ENCODE measurements at places on chromosomes 4 and X. TPM values are rescaled to one million over a fixed set of nuclear protein-coding genes. Genes with fewer than 3 reads are reported as not detected.

DNA sequence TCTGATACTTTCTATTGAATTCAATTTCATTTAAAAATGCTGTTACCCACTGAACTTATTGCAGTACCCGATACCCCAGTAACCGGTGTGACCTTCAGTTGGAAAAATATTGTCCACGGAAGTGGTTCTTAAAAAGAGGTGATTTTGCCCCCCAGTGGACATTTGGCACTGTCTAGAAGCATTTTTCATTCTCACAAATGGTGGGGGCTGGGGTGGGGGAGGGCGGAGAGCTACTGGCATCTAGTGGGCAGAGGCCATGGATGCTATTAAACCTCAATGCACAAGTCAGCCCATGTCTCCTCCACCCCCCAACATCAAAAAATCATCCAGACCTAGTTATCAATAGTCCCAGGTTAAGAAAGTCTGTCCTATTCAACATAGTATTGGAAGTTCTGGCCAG is 19.6 kb upstream of the CHM start:
- DNase-seq = no peak

GRCh38 chr4:75848891-75849290 is 53.4 kb downstream of the PPEF2 start:
- peak; percentile 76 for DNase-seq

- DNase-seq = peak; percentile 59
Measured at GRCh38 chr4:132333724-132334047, 815.4 kb upstream of the PCDH10 start.

GRCh38 chr4:68683034-68683433 is 12.6 kb upstream of the UGT2B15 start:
- DNase-seq = no peak

GRCh38 chr4:19829101-19829500 is 422.6 kb upstream of the SLIT2 start:
- DNase-seq = peak; percentile 28

DNA sequence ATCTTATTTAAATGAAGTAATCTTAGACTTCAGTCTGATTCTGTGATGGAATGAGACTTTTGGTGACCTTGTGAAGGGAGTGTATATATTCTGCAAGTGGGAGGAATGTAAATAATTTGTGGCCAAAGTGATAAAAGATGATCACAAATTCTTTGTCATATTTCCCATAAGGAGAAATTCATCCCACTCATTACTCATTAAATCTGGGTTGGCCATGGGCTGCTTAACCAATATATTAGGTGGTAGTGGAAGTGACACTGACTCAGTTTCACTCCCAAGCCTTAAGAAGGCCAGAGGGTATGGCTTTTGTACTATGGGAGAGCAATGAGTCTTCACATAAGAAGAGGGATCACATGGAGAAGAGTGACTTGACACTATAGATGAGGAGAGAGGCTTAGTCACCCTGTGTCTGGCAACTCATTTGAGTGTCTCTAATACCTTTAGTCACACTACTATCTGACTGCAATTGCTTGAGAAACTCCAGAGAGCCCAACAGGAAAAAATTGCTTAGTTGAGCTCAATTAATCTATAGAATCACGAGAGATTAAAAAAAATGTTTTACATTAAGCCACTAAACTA is 408.2 kb upstream of the PITX2 start:
- no peak for DNase-seq

DNA sequence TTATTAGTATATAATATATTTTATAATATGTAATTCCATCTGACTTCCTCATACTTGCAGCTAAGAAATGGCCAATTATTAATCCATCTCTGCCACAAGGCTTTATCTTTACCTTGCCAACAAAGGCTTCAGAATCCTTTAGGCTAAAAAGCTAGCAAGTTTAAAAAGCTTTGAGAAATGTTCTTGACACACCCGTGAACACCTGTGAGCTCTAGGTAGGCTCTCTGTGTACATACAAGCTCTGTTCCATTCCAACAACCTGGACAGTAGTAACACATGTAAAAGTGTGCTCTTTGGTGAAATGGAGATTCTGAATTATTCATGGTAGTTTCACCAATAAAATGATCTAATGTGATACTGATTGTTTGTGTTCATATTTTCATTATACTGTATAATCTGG is 49.7 kb upstream of the USP9X start:
- DNase-seq = no peak

DNA sequence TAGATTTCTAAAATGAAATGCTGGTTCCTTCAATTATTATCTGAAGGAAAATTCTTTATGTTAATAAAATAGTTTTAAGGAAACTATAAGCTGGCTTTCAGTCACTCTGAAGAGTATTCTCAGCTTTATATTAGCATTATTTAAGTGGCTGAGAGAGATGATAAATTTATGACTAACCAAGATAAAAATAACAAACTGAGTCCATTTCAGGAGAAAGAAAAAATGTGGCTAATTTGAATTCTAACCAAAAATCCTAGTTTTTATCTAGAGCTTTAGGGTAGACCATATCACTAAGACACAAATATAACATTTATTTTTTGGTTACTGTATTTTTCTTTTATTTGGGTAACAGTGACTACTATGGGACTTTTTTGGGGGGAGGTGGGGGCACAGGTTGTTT is 59.4 kb upstream of the NAP1L5 start:
- DNase-seq = peak; percentile 36

GRCh38 chr4:19195696-19196095 is 1056.0 kb upstream of the SLIT2 start:
- DNase-seq = no peak

GRCh38 chrX:10239611-10240064 is 82.9 kb downstream of the CLCN4 start:
- DNase-seq = peak; percentile 71

GRCh38 chrX:35842674-35843073 is 44.5 kb downstream of the MAGEB16 start:
- no peak for DNase-seq

GRCh38 chr4:152709675-152710438 is 30.1 kb upstream of the TMEM154 start:
- DNase-seq = peak; percentile 41

DNA sequence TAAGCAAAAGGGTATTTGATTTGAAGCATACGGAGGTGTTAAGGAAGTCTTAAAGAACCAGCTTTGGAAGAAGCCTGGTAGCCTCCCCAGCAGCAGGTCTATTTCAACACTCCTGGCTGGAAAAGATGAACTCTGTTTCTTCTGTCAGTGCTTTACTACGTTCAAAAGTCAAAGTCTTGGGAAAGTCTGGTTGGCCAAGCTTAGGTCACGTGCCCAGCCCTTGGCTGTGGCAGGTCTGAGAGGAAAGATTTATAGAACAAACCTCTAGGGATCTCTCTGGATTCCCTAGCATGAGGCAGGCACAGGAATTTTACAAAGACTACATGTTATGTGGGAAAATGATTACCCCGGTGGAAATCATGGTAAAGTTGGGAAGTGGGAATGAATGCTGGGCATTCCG is 8.6 kb upstream of the ARHGAP10 start:
- no peak for DNase-seq

- no peak for DNase-seq
Measured at GRCh38 chr4:67037504-67038227, 507.6 kb downstream of the CENPC start.

DNA sequence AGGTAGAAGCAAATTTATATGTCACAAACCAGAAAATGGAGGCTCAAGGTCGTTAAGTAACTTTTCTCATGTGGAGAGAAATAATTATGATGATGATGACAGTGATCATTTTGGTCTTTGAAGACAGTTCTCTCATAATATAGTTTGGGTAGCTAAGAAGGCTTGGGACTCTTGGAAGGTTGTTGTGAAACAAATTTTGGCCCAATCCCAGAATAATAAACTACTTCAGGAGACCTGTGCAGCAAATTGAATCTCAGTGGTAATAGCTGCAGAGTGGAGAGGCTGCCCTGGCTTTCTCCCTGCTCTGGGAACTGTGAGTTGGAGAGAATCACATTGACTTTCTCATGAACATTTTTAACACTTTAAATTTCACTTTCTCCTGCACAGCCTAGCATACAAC is 217.2 kb upstream of the BOD1L1 start:
- DNase-seq = no peak

DNA sequence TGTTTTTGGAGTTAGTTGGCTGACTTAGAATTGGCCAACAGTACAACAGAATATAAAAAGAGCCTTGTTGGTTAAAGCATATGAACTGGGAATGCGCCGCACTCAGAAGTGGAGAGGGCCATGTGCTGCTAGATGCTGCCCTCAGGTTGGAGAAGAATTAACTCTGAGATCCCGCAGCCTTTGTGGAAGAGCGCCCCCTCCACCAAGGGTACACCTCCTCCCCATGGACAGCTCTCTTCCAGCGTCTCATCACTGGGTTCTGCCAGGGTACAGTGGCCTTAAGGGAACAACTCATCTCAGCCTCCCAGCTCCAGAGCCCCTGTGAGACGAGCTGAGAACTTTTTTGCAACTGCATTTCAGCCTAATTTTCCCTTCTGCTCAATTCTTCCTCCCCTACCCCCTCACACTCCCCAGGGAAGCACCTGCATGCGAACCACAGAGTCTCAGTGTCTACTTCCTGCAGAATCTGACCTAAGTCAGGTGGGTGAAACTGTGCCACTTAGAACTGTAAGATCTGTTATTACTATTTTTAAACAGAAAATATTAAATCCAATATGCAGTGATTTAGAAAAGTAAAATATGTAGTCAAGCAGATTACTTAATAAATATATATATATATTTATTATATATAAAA is 380.6 kb downstream of the RAB28 start:
- no peak for DNase-seq

- DNase-seq = no peak
Measured at GRCh38 chr4:137200322-137200721, 332.0 kb downstream of the PCDH18 start.

DNA sequence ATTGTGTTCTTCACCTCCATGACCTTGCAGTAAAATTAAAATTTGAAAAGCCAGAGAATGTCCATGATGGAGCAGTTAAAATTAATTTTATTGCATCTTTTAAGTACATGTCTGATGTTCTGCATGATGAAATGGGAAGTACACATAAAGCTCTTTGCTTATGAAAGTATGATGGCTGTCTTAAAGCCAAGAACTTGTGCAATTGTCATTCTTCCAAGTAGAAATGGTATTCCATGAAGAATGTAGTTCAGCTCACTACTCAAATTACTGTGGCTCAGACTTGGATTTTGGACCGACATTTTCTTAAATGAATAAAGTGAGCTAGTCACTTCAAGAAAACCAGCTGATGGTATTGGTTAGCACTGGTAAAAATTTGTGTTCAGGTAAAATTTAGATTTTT is 161.7 kb upstream of the CXCL13 start:
- peak; percentile 11 for DNase-seq

DNA sequence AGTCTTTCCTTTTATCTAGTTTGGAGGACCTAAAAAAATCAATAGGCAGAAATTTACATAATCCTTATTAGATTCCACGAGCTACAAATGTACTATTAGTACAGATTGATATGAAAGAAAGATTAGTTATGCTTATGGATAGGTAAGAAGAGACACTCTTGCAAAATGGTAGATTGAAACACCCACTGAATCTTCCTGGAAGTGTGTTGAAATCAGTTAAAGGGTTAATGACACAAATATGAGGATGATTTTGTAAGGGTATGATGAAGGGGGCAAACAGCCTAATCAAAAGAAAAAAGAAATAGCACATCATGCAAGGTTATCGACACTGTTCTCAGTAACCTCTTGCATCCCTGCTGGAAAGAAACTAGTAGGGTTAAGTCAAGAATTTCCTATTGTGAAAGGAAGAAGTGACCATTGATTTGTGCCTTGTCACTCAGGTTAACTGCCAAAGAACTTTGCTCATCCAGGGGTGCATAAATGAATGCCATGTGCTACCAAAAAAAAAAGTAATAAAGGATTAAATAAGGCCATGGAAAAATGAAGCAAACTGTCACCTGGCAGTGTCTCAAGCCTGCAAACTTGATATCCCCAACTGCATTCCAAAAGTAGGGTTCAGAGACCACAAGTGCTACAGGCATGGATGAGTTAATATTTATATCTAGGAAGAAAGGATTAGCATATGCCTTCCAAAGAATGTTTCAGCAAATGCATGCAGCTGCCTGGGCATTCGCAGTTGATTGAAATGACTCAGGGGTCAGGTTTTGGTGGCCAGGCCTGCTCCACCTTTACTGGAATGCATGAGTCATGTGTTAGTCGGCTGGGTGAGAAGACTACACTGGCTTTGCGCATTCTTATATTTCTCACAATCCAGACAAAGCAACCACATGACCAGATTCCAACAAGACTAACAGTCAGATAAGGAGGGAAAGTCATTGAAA is 78.3 kb upstream of the ATXN3L start:
- DNase-seq = peak; percentile 100

DNA sequence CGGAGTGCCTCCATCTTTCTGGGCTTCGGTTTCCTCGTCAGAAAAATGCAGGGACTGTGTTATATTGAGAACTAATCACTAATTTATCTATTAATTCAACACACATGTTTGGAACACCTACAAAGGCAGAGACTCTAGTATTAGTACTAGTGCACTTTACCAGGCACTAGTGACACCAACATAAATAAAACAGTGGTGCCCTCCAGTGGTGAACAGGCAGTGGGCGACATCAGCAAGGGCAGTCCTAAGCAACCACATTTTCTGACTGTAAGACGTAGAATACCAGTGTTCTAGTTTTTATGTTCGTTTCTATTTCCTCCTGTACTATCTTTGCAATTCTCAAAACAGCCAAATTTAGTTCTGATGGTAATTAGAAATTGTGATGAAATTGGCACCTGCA is 69.1 kb upstream of the UCP1 start:
- DNase-seq = peak; percentile 23

DNA sequence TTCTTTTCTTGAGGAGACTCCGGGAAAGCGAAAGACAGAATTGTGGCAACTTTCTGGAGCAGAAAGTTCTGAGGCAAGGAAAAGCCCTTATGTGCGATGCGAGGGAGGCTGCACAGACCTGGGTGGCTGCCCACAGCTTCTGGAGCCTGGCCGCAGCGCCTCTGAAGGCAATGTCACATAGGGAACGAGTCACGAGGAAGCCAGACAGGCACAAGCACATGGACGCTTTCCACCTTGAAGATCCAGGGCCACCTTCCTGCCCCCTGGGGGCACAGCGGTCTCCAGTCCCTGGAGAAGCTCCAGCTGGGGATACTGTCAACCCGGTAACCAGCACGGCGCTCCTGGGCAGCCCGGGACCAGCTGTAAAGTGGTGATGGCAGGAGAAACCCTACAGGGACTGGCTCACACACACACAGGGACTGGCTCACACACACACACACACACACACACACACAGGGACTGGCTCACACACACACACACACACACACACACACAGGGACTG is 69.8 kb downstream of the MTNR1A start:
- peak; percentile 23 for DNase-seq

The DCAF12L2 gene
- not detected for total RNA-seq

The FRAS1 gene
- total RNA-seq = 1.8 TPM

The NMU gene
- total RNA-seq = not detected

The GPR82 gene
- not detected for total RNA-seq

The TCP11X2 gene
- not detected for total RNA-seq

The SSX2 gene
- total RNA-seq = not detected

The AMBN gene
- not detected for total RNA-seq

The ANKRD50 gene
- 21.3 TPM for total RNA-seq

The TBC1D8B gene
- total RNA-seq = 5.4 TPM

The QRFPR gene
- total RNA-seq = not detected
